ENCODE measurements at places on chromosomes 6 and 20.

DNA sequence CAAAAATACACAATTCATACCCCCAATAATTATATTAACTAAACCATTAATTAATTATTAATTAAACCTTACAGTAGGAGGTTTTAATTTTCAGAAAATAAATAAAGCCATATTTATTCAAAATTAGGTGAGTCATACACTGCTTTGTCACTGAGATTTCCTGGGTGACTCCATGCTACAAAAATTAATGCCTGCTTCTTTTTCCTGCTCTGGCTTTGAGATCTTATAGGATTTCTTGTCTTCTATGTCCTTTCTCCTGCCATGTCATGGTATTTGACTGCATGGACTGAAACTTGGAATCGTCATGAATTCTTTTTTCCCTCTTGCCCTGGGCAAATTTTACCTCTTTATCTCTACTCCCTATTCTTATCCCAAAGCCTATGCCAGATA, 133.2 kb downstream of the PHACTR1 start:
- no peak for DNase-seq

GRCh38 chr6:106079961-106080762, 6.0 kb upstream of the PRDM1 start:
- DNase-seq, result no peak

DNA sequence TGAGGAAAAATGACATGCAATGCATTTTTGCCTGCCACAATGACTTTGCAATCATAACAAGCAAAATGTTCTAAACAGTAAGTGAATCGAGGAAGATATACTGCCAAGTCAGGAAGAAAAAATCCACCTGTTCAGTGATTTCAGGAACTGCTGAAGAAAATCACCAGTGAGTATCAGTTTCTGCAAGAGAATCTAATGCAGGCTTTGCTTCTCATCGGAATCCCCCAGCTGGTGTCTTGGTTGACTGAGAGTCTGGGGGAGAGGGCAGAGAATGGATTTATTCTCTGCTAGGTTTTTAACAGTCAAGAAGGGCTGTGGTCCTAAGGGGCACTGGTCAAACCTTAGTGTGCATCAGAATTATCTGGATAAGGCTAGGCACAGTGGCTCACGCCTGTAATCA, 363.4 kb downstream of the CDH26 start:
- DNase-seq, result no peak

DNA sequence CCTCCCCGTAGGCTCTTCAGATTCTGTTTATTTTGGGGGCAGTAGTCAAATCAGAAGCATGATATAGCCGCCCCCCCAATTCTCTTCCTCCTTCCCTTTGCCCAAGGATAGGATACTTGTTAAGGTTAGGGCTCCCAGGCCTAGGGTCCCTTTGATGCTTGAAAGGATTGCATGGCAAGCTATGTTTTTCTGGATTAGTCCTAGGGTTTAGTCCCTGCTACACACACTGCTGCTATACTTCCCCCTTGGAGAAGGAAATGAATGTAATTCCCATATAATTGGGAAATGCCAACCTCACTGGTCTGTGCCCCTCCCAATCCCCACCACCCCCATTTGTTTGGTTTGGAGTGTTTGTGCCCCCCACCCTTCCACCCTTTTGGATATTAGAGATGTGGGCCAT, 62.8 kb downstream of the ZFAND3 start:
- no peak for DNase-seq

GRCh38 chr6:130982941-130983456, 80.0 kb downstream of the EPB41L2 start:
- DNase-seq, result no peak

DNA sequence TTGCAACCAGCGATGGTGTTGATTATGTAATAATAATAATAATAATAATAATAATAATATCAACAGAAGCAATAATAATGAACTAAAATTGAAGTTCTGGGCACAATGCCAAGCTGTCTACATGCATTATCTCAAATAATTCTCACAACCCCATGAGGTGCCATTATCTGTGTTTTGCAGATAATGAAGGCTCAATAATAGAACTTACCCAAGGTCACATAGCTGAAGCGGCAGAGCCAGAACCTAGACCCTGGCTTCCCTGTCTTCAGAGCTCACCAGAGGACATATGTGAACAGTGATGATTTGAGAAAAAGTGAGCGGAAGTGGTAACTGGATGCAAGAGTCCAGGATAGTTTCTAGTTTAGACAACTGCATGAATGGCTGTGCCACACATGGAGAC, 91.0 kb downstream of the HIVEP1 start:
- no peak for DNase-seq

DNA sequence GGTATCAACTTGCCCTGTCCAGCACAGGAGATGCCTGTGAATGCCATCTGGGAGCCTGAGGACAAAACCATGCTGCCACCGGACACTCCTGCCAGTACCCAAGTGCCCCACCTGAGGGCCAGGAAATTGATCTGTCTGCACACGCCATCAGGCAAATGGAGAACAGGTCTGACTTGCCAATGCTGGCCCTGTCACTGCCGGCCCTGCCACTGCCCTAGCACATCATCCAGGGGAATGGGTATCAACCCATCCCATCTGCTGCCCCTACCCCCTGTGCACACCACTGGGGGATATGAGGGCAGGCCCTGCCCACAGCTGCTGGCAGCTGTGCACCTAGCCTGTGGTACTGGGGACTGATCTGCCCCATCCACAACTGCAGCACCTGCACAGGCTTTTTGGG, 1081.6 kb upstream of the EYS start:
- DNase-seq, result no peak

DNA sequence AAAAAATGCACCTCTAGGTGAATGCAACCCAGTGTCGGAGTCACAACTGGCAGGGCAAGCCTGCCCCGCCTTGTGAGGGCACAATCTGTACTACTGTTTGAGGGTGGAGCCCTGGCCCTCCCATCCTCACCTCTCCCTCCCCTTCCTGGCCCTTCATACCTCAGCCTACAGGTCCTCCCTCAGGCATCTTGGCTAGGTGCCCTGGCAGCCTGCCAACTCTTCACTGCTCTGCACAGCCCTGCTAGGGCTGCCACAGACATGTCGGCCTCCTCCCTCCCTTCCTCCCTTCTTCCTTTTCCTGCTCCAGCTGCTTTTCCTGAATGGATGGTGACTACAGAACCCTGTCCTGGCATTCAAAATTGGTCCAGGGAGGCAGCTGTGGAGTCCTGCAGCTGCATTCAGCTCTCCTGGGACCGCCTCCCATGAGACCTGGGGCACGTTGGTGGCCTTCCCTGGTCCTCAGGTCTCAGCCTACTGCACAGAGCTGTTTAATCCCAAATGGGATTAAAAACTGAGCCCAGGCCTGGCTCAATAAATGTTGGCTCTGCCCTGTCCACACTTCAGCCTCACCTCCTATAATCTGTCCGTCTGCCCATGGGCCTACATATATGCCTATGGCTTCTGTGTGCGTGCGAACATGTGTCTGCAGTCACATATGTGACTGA, 52.7 kb downstream of the CDH22 start:
- DNase-seq, result peak; percentile 2

DNA sequence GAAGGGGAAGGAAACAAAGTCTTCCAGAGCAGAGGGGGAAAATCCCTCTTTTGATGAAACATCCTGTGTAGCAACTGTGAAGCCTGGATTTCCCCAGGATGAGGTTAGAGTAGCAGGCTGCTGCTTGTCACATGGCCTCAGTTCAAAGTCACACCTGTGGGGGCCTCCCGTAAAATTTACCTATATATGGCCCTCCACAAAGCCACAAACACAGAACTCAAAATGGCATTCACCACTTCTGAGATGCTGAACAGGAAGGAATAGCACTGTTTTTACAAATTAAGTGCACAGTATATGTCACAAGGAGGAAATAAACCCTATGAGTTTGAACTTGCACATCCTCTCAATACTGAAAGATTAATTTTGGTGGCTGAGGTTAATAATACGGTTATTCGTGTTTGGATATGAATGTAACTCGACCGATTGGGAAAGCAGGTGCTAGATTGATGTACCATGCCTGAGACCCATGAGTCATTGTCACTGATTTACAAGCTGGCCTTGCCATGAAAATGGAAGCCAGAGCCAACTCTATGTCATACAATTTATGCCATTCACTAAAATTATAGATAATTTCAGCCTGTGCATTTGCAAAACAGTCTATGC, 70.6 kb downstream of the SGK1 start:
- DNase-seq, result peak; percentile 88

DNA sequence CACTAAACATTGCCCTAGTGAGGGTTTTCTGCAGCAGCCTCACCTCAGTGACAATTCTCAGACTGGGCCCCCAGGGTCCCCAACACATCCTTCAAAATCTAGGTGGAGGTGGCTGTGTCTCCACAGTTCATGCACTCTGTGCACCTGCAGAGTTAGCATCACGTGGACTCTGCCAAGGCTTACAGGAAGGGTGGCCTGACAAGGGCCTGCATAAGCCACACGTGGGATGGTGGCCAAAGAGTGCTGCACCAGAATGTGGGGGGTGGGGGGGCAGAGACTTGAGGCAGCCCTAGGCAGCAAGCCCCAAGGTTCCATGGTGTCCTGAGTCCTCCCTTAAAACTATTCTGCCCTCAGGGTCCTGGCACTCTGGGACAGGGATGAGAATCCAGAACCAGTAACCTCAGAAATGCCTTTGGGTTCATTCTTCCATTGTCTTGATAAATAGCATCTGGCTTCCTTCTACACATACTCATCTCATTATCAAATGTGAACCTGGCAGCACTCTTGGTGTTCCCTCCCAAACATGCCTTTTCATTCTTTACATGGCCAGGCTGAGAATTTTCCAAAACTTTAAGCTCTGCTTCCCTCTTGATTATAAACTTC, 1.6 kb upstream of the SERPINB1 start:
- no peak for DNase-seq

DNA sequence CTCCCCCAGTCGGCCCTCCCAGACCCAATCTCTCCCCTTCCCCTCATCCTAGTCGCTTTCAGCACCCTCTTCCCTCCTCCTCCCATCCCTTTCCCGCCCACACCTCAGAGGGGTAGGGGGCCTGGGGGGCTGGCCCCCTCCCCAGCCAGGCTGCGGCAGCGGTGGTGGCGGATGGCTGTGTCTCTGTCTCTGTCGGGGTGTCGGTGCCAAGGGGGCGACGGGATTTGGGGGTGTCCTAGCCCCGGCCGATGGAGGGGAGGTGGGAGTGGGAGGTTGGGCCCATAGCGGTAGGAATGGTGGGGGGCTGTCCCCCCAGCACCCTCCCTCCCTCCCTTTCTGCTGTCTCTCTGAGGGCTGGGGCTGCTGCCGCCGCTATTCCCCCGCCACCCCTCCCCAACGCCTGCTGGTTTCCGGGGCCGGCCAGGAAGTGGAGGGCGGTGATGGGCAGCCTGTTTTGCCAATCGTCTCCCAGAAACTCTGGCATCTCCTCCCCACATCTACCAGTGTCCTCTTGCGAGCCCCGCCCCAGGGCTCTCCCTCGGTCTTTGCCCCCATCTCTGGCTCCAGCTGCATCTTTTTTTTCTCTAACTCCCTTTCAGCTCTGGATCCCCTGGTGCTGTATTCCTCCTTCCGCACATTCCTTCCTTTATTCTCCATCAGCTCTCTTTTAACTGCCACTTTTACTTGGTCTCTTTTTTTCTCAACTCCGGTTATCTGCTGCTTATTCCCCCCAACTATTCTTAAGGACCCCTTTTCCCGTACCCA, at the start of gene AGPAT1:
TSS of gene AGPAT1 (minus strand) at position 374 of the 765 bp plus-strand sequence. CDS start 4,588 bp downstream, outside the sequence.
- peak; percentile 97 for DNase-seq

DNA sequence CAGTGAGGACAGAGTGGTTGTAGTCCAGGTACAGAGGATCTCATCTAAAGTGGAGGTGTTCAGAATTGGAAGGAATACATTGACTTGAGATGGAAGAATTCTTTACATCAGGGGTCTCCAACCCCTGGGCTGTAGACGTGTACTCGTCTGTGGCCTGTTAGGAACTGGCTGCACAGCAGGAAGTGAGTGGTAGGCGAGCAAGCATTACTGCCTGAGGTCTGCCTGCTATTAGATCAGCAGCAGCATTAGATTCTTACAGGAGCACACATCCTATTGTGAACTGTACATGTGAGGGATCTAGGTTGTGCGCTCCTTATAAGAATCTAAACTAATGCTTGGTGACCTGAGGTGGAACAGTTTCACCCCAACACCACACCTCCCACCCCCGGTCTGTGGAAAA, 121.1 kb downstream of the CDKAL1 start:
- no peak for DNase-seq

- no peak for DNase-seq
These were observed 214.4 kb upstream of the KCNG1 start for GRCh38 chr20:51237278-51237677.

DNA sequence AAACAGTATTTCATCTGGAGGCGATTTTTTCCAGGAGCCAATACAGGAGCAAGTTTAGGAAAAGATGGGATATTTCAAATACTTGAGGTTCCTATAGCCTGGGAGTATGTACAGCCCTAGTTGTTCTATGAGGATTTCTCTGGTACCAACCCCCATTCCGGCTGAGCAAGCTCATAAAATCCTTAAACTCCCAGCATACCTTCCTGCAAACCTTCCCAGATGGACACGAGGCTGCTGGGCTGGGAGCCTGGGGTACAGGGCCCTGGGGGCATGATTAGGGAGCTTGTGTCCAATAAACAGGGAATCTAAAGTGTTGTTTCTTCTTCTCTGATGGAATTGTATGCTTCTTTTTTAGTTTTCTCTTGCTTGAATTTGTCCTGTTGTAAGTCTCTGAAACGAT, 1.5 kb downstream of the PRRC2A start:
- DNase-seq, result no peak

DNA sequence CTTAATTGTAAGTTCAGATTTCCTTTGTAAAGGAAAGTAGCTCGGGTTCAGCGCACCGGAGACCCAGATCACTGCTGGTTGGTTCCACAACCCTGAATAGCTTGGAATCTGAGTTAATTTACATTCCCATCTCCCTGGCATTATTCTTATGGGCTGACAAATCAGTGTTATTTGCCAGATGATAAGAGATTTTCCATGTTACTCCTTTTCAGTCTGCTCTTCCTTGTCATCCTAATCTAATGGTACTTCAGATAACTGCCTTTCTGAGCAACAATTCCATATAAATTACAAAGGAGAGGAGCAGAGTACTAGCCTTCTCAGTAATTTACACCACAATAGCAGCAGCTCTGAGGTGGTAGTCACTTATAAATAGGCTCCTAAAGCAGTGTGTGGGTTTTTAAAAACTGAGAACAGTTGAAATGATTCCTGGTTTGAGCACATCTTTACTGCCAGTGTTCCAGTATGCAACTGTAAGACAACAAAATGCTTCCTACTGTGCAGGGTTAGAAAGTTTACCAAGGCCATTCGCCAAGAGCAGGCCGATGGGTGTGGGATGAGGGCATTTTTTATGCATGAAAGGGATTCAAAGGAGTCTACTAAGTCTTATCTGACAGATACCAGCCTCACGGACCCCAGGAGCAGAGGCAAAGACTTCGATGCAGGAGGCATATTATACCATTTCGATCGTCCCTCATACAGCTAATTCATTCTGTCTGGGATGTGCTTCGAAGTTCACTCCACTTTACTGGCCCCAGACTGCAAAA, 89.7 kb downstream of the NDUFAF5 start:
- DNase-seq, result no peak

DNA sequence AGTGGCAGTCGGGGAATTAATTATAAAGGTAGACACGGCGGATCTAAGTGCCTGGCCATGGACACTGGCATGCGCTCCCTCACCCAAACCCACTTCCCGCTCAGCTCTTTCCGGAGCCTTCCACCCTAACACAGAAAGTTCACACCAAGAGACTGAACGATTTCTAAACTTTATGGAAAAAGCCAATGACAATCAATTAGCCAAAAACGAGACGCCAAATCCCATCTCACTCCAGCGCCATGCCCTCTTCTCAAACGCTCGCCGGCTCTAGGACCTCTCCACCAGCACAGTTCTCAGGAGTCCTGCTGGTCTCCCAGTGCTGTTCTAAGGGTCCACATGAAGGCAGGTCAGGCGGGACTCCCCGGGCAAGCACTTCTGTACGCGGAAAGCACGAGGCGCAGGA, 641 bp downstream of the SF3B5 start:
- DNase-seq, result peak; percentile 2

Data from CD4-positive, alpha-beta T cell treated with Interleukin-12 subunit alpha and Interleukin-12 subunit beta, for 1 hour (primary cell).